ENCODE measurements at places on chromosomes 3 and 15.
A peak's percentile ranks its signal among the peaks of the same experiment; 100 is the strongest.

GRCh38 chr15:65835447-65835846 is 33.8 kb upstream of the RAB11A start:
- DNase-seq, result peak; percentile 66

DNA sequence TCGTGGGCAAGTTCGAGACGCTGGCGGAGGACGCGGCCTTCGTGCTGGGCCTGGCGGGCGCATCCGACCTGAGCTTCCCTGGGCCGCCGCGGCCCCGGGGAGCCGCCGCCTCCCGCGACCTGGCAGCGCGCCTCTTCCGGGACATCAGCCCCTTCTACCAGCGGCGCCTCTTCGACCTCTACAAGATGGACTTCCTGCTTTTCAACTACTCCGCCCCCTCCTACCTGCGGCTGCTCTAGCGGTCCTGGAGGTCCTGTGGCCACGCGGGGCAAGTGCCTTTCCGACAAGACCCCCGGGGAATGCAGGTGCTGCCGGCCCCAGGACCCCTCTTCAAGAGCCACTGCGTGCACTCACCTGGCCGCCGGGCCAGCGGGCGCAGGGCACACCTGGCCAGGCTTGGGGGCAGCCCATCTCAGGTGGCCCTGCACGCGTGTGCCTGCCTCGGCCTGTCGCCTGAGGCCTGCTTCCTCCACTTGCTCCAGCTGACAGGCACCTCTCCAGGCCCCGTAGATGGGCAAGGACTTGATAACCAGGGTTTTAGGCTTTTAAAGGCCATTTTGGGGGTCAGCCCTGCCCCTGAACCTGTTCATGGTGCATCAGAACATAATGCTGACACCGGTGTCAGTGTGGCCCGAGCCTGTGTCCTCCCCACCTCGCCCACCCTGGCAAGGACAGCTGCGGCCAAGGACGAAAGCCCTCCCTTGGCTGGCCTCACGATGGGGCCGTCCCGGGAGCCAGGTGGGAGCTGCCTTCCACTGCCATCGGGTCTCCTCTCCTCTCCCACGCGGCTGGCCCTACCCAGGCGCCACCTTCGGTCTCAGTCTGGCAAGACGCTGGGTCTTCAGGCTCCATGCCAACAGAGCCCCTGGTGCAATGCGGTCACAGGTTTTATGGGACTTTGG is 16.1 kb downstream of the C3orf22 start:
- DNase-seq, result no peak

DNA sequence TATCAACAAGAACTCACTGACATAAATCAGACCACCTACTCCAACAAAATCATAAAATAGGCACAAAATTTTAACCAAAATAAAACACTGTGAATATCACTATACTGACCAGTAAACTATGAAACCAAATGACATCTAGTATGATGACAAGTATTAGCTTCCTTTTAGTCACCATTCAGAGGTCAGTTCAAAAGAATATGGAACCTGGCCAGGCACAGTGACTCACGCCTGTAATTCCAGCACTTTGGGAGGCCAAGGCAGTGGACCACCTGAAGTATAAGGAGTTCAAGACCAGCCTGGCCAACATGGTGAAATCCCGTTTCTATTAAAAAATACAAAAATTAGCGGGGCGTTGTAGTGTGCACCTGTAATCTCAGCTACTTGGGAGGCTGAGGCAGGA is 65.8 kb downstream of the SMARCC1 start:
- no peak for DNase-seq

GRCh38 chr15:82864967-82865366 is 55.5 kb downstream of the WHAMM start:
- DNase-seq, result no peak

DNA sequence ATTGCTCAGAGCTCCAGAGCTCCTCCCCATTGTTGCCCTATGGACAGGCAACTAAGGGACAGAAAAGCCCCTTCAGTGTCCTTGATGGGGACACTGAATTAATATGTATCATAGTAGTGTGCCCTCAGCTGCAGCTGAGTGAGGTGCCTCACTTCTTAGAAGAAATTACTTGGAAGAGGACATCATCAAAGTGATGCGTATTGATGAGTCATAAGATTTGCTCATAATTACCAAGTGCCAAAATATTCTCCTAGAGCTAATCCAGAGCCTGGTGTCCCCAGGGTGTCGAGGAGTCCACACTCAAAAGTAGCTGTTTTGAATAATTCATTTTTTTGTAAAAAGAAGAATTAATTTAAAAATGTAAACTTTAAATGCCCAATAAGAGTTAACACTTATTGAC is 200.7 kb upstream of the SEMA6D start:
- DNase-seq, result no peak

DNA sequence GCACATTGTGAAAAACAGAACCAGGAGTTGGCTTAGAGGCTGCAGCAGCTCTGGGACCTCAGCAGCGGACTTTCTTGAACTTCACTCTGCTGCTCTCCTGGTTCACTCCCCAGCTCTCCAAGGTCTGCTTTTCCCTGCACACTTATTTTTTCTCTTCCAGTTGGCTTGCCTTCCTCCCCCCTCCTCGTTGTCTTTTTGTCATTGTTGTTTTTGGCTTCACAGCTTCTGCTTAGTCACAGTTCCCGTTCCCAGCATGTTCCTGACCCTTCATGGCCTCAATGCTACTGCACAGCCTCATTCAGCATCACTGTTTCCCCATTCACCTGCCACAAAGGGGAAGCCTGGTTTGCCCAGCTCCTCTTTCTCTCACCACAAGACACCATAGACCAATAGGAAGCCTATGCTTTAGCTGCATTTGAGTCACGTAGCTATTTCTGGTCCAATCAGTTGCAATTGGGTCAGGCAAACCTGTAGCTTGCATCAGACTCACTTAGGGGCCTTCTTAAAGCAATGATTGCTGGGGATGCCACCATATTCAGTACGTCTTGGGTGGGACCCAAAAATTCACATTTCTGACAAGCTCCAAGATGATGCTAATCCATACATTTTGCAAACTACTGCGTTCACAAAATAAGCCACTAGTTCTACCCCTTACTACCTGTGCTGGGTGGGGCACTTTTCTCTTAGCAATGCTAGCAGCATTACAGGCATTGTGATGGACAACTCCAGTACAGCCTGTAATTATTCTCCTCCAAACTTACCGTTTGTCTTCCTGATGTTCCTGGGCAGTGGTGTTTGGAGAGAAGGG is 7.8 kb upstream of the SUMF1 start:
- DNase-seq, result peak; percentile 13

DNA sequence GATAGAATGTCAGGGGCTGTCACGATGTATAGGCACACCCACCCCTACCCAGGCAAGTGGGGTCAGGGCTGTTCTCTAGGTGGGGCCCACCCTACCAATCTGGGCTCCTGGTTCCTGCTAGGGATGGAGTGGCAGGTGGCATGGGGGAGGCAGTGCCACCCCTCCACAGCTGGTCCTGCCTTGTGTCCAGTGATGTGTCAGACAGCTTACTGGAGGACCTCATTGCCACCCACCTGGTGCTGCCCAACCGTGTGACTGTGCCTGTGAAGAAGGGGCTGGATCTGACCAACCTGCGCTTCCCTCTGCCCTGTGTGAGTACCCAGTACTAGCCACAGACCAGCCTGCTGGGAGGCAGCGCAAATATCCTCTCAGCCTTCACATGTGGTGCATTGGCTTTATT is 27.5 kb downstream of the ESYT3 start:
- DNase-seq, result no peak

DNA sequence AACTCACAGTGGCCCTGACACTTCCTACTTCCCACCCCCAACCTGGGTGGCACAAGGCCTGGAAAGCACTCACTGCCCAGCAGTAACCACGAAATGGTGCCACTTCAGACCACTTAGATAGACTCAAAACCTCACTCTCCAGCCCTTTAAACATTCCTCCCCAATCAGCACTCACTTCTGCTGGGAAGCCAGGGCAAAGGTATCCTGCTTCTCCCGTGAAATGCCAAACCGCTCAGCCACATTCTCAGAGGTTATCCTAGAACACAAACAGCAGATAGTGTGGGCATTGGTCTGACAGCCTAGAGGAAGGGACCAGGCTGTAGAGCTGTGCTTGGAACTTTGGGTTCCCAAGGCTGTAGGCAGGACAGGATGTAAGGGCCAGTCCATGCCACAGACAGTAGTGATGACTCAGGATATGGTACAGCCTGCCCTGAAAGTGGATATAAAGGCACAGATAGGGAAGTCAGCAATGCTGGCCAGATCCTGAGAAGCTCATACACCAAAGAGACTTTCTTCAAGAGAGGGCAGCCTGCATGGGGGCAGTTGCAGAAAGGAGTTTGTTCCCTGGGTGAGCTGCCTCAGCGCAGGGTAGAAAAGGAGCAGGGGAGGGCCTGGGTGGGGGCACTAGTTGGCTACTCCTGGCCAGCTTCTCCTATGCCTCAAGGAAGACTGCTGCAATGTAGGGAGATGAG is 9.2 kb downstream of the ACAA1 start:
- no peak for DNase-seq

GRCh38 chr3:100022506-100022905 is 91.8 kb downstream of the FILIP1L start:
- no peak for DNase-seq

DNA sequence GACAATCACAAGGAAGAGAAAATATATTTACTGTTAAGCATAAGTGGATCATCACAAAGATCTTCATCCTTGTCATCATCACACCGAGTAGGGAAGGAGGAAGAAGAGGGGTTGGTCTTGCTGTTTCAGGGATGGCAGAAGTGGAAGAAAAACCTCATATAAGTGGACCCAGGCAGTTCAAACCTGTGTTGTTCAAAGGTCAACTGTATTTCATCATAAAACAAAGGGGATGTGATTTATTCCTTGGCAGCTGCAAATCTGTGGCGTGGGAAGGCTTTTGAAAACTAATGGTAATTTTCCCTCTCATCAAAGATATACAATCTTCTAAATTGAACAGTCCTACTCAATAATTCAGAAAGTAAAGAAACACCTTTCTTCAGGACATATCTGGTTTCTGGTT is 129.9 kb upstream of the ABI3BP start:
- DNase-seq, result no peak

DNA sequence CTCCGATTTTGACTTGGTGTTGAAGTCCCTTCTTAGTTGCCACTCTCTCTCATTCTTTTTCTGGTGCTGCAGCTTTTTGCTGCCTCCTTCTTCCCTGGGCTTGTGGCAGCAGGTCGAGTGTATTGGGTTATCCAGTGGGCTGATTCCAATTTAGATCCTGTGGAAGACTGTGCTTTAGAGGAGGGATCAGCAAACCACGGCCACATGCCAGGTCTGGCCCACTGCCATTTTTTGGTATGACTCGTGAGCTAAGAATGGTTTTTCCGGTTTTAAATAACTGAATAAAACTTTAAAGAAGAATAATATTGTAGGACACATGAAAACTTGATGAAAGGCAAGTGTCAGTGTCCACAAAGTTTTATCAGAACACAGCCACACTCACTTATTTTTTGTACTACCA is 330.5 kb downstream of the ROBO2 start:
- DNase-seq, result no peak

- no peak for DNase-seq
Measured at GRCh38 chr15:85749261-85750151, 45.2 kb downstream of the KLHL25 start.

- peak; percentile 13 for DNase-seq
Measured at GRCh38 chr15:92091155-92091734, 237.7 kb downstream of the SLCO3A1 start.

GRCh38 chr3:41224120-41224806 is 25.0 kb downstream of the CTNNB1 start:
- no peak for DNase-seq

GRCh38 chr3:45171283-45171682 is 25.1 kb upstream of the CDCP1 start:
- DNase-seq, result peak; percentile 9

- no peak for DNase-seq
Measured at GRCh38 chr3:129382366-129382765, 46.1 kb downstream of the EFCAB12 start.

GRCh38 chr3:61565569-61565968 is 4.2 kb downstream of the PTPRG start:
- no peak for DNase-seq

DNA sequence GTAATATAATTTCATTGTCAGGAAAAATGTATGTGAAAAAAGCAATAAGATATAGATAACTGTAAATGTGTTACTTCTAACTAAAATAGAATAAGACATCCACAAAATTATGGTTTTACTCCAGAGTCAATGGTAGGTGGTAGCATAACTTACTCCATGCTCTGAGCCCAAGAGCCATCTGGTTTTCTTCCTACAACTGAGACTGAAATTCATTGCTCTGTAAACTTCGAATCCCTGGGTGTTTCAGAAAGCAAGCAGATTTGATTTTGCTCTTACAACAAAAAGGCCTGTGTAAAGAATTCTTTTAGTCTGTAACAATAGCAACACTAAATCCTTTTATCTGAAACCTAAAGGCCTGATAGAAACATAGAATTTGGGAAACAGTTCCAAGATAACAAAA is 805.9 kb downstream of the AGBL1 start:
- DNase-seq, result no peak

DNA sequence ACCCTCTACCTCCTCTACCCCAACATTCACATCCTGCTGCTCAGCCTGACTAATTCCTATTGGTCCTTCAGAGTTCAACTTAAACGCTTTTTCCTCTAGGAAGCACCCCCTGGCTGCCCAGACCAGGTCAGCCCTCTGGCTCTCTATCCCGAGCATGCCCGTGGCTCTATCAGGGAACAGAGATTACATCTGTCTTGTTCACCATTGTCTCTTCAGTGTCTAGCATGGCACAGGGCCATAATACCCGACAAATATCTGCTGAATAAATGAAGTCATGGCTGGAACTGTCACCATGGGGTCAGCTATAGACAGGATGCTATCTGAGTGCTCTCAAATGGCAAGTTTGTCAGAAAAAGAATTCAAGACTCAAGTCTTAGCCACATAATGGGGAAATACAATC is 296.9 kb upstream of the CHRNA7 start:
- DNase-seq, result no peak

DNA sequence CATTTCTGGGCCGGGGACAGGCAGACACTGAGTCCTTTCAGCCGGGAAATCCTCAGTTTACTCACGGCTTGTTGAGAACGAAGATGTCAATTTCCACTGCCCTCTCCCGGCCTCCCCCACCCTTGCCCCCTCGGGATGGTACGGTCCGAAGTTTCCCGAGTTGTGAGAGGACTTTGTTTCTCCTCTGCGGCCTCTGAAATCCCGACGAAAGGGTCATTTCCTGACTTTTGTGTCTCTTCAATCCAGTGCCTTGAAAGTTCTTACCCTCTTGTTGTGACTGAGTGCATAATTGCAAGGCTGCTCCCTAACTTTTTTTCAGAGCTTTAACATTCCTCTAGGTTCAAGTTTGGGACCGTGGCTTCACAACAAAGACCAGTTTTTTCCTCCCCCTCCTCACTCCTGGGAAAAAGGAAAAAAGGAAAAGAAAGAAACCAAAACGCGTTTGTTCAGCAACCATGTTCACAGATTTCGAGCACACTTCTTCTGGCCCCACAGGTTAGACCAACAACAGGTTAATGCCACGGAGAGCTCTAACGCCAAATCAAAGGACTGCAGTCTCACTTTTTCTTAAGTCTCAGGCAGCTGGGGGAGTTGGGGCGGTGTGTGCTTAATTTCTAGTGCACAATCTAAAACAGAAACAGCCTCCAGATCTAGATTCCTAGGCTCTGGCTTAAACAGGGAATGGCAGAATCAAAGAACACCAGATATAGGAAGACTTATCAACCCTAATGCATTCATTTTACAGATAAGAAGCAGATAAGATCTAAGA is 138.9 kb downstream of the TMCO5A start:
- DNase-seq, result no peak
